Neuronal stem cell (in vitro differentiated cells): ENCODE measurements at places on chromosomes 7 and 10.

GRCh38 chr10:122296363-122297120 lies 25.4 kb downstream of the BTBD16 start:
- no peaks in the 10 kb centered on the region for H3K36me3 ChIP-seq
- no peak overlapping the region for H3K27ac ChIP-seq
- no peak for DNase-seq

- no peak overlapping the region for H3K4me3 ChIP-seq
- peaks cover 8% of the 10 kb centered on the region for H3K27me3 ChIP-seq
- H3K4me1 ChIP-seq: peaks cover 8% of the 10 kb centered on the region
- no peak overlapping the region for H3K27ac ChIP-seq
- H3K36me3 ChIP-seq: no peaks in the 10 kb centered on the region
Measured at GRCh38 chr10:44311563-44312051, 73.3 kb downstream of the CXCL12 start.

DNA sequence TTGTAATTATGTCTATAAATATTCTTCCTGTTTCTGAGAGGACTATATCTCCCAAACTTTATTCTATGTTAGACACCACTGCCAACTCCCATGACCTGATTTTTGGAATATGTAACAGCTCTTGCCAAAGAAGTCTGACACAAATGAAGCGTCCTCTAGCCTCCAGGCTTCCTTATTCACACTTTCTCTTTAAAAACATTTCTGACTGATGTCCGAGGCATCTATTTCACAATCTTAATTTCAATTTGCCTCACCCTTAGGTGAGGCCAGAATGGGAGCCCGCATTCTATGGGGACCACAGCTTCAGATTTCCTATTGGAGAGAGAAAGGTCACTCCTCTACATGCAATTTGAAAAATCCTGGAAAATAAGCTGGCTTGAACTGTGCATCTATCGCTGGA lies 873.2 kb downstream of the GATA3 start:
- H3K4me3 ChIP-seq: no peak overlapping the region
- no peak for DNase-seq
- no peaks in the 10 kb centered on the region for H3K36me3 ChIP-seq
- no peaks in the 10 kb centered on the region for H3K4me1 ChIP-seq
- no peaks in the 10 kb centered on the region for H3K27me3 ChIP-seq

- H3K4me1 ChIP-seq: no peaks in the 10 kb centered on the region
- no peak overlapping the region for H3K27ac ChIP-seq
- no peak overlapping the region for H3K4me3 ChIP-seq
- no peaks in the 10 kb centered on the region for H3K27me3 ChIP-seq
- H3K36me3 ChIP-seq: no peaks in the 10 kb centered on the region
Measured at GRCh38 chr7:30396389-30396788, 82.2 kb downstream of the NOD1 start.

DNA sequence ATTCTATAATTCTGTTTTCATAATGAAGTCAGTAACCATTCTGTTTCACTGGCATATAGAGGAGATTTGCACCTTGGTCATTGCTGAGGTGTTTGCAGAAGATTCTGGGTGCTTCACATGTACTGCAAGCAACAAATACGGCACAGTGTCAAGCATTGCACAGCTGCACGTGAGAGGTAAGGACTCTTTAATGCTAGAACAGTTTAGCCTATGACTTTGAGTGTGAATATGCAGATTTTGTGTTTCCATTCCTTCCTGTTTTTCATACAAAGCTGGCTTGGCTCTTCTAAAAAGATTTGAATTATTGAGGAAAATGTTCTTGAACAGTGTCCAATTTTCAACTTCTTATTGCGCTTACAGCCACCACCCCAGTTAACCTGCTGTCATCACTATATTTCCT lies 56.4 kb downstream of the MYPN start:
- no peaks in the 10 kb centered on the region for H3K36me3 ChIP-seq
- no peaks in the 10 kb centered on the region for H3K4me1 ChIP-seq
- H3K27ac ChIP-seq: no peak overlapping the region
- H3K4me3 ChIP-seq: no peak overlapping the region
- H3K27me3 ChIP-seq: peaks cover 3% of the 10 kb centered on the region

- no peaks in the 10 kb centered on the region for H3K27me3 ChIP-seq
- H3K4me3 ChIP-seq: no peak overlapping the region
Measured at GRCh38 chr7:151586531-151587260, 67.0 kb upstream of the RHEB start.

- DNase-seq: no peak
- H3K27me3 ChIP-seq: no peaks in the 10 kb centered on the region
- no peak overlapping the region for H3K27ac ChIP-seq
- peaks cover 3% of the 10 kb centered on the region for H3K36me3 ChIP-seq
- no peak overlapping the region for H3K4me3 ChIP-seq
Measured at GRCh38 chr7:133950855-133951254, 176.3 kb upstream of the LRGUK start.

- no peak overlapping the region for H3K27ac ChIP-seq
- DNase-seq: no peak
- H3K36me3 ChIP-seq: no peaks in the 10 kb centered on the region
- no peak overlapping the region for H3K4me3 ChIP-seq
Measured at GRCh38 chr7:49398236-49398635, 375.2 kb upstream of the VWC2 start.

DNA sequence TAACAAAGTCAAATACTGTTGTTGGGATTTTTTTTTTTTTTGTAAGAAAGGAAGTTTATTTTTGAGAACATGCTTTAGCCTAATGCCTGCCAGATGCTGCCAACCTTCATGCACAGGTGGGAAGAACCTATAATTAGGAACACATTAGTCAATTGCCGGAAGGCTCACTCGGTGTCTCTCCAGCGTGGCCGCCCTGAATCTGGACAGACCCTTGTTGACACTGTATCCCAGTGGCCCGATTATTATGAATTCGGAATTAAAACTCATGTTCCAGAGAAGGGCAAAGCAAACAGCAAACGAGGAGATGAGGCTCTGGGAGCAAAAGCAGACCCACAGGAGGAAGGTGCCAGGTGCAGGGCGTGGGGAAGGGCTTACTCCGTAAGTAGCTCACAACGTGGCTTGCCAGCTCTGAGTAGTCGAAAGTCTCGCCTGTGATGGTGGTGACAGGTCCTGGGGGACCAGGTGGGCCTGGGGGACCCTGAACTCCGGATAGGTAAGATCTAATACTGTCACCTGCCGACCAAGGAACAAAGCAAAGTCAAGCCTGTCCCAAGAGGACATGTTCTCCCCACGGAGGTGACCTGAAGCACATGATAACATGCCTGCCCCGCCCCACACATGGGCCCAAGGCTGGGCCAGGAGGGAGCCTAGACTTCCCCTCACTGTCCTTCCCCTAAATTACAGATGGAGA lies 48.3 kb downstream of the COL17A1 start:
- H3K4me3 ChIP-seq: no peak overlapping the region
- H3K27ac ChIP-seq: no peak overlapping the region
- no peak for DNase-seq
- no peaks in the 10 kb centered on the region for H3K27me3 ChIP-seq
